ENCODE measurements at places on chromosomes 13 and 19.

GRCh38 chr19:39428283-39429112, 7.3 kb downstream of the RPS16 start:
- DNase-seq, result peak; percentile 77

DNA sequence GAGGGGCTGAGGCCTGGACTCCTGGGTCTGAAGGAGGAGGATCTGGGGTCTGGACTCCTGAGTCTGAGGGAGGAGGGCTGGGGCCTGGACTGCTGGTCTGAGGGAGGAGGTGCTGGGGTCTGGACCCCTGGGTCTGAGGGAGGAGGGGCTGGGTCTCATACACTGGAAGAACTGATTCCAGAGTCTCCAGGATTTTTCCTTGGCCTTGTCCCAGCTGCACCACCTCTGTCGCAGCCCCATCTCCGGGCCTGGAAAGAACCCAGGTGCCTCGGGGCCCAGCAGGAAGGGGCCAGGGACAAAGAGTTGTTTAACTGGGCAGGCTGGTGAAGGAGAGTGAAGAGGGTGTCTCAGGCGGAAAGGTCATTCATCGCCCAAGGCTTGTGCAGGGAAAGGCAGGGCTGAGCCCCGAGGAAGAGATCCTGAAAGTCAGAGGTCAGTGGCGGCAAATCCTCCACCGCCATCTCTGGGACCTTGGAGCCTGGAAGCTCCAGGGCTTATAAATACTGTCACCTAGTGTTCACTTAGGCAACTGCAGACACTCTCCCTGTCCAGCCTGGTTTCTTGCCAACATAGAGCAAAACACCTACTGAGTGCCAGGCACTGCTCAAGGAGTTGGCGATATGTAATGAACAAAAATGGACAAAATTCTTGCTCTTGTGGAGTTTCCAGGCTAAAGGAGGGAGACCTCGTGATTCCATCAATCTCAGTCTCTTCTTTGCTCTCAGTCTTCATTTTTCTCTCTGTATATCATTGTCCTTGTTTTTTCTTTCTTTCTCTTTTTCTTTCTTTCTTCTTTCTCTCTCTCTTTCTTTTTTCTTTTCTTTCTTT, 4.4 kb upstream of the KCNN4 start:
- DNase-seq, result peak; percentile 50

DNA sequence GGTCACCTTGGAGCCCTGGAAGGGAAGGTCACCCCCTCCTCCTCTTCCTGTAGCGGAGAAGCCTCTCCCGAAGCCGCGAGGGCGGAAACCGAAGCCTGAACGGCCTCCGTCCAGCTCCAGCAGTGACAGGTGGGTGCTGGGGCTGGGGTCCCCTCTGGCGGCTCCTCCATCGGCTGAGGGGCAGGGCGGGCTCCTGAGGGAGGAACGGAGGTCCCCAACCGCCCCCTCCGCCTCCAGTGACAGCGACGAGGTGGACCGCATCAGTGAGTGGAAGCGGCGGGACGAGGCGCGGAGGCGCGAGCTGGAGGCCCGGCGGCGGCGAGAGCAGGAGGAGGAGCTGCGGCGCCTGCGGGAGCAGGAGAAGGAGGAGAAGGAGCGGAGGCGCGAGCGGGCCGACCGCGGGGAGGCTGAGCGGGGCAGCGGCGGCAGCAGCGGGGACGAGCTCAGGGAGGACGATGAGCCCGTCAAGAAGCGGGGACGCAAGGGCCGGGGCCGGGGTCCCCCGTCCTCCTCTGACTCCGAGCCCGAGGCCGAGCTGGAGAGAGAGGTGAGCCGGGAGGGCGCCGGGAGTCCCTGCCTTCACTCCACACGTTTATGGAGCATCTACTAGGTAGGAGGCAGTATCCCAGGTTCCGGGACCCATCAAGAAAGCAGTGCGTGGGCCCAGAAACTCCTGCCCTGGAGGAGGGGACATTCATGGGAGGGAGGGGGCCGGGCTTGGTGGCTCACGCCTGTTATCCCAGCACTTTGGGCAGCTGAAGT, 22.0 kb downstream of the HDGFL2 start:
- DNase-seq, result no peak

GRCh38 chr13:94433055-94433961, 46.2 kb downstream of the DCT start:
- DNase-seq, result peak; percentile 19

GRCh38 chr13:76939215-76939614, 9.1 kb upstream of the ACOD1 start:
- DNase-seq, result no peak

GRCh38 chr13:102286326-102286725, 115.5 kb downstream of the FGF14 start:
- no peak for DNase-seq

DNA sequence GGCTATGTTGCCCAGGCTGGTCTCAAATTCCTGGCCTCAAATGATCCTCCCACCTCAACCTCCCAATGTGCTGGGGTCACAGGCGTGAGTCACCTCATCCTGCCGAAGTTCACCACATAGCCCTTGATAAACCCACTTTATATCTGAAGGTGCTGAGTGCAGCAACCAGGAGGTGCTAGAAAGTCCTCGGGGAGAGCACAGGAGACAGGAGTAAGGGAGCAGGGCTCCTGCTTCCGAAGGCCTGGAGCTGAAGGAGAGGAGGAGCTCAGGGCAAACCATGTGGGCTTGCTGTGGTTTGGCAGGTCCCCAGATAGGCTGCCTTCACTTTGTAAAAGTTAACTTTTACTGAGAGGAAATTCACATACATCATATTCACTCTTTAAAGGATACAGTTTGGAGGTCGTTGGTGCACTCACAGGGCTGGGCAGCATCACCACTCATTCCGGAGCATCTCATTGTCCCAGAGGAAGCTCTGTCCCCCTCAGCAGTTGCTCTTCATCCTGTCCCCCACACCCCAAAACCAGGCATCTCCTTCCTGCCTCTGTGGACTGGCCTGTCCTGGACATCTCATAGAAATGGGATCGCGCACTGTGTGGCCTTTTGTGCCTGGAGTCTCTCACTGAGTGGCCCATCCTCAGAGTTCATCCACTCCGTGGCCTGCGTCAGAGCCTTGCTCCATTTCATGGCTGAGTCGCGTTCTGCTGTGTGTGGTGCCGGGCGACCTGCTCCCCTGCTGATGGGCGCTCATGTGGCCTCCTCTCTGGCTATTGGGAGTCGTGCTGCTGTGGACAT, 49.5 kb downstream of the KDM4B start:
- DNase-seq, result no peak

- no peak for DNase-seq
Measured at GRCh38 chr13:94243551-94243950, 235.9 kb downstream of the DCT start.

- no peak for DNase-seq
Measured at GRCh38 chr19:51368366-51369282, at the start of gene CLDND2. CLDND2 (minus strand) TSS chr19:51369003; CDS start chr19:51368577, 426 bp downstream.

- DNase-seq, result no peak
Measured at GRCh38 chr13:28316836-28317235, 178.1 kb downstream of the FLT1 start.

DNA sequence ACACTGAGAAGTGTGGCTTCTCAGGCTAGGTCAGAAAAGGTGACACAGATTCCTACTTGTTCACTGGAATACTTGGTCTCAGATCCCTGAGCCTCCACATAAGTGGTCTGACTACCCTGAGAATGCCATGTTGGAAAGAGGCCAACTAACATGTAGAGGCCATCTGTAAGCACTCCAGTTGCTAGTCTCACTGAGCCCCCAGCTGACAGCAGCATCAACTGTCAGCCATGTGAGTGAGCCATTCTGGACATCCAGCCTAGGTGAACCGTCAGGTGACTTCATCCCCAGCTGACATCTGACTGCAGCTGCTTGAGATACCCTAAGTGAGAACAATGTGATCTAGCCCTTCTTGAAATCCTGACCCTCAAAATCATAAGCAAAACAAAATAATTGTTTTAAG, 18.1 kb upstream of the ARL11 start:
- DNase-seq, result no peak

GRCh38 chr19:2454962-2455850, 1.6 kb downstream of the LMNB2 start:
- no peak for DNase-seq

GRCh38 chr19:13031917-13032623, 36.8 kb downstream of the NFIX start:
- no peak for DNase-seq

DNA sequence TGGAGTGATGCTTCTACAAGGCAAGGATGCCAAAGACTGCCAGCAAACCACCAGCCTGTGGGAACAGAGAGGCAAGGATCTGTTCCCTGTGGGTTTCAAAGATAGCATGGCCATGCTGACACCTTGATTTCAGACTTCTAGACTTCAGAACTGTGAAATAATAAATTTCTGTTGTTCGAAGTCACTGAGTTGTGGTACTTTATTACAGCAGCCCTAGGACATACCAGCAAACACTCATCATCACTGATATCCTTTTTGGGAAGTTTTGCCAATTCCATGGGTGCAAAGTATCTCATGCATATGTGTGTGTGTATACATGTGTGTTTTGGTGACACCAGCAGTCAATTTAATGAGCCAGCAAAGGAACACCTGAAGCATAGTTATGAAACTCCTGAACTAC, 21.0 kb downstream of the LMO7 start:
- DNase-seq, result no peak

GRCh38 chr19:14718522-14719116, 28.8 kb downstream of the ZNF333 start:
- no peak for DNase-seq

GRCh38 chr13:76879883-76880270, 6.3 kb downstream of the KCTD12 start:
- DNase-seq, result no peak

- DNase-seq, result no peak
Measured at GRCh38 chr13:97809576-97809975, 143.9 kb upstream of the IPO5 start.

GRCh38 chr19:58007285-58007684, 4.7 kb upstream of the ZNF606 start:
- DNase-seq, result no peak

DNA sequence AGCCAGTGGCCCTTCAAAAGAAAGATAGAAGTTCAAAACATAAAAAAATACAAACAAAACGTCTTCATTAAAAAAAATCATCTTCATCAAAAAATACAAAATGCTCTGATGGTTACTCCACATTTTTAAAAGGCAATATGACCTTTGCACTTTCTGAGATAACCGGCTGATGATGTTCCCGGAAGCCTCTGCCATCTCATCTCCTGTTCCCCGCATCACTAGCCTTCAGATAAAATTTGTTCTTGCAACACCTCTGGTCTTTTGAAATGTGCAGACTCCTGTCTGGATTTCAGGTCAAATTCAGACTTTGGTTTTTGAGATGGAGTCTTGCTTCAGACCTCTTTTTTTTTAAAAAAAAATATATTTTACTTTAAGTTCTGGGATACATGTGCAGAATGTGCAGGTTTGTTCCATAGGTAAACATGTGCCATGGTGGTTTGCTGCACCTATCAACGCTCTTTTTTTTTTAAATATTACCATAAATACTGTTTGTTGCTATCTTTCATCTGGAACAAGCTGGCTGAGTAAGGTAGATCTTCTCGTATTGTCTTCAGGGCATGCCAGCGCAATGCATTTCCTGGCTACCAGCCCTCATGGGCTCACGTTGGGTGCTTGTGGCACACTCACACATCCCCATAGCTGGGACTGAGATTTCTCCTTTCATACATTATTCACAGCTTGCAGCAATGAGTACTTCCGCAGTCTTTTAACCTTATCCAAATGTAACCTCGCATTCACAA, 418.9 kb upstream of the ARGLU1 start:
- no peak for DNase-seq

Measured in heart right ventricle (tissue), 16 donors.